ENCODE measurements at places on chromosomes 2 and 18.

DNA sequence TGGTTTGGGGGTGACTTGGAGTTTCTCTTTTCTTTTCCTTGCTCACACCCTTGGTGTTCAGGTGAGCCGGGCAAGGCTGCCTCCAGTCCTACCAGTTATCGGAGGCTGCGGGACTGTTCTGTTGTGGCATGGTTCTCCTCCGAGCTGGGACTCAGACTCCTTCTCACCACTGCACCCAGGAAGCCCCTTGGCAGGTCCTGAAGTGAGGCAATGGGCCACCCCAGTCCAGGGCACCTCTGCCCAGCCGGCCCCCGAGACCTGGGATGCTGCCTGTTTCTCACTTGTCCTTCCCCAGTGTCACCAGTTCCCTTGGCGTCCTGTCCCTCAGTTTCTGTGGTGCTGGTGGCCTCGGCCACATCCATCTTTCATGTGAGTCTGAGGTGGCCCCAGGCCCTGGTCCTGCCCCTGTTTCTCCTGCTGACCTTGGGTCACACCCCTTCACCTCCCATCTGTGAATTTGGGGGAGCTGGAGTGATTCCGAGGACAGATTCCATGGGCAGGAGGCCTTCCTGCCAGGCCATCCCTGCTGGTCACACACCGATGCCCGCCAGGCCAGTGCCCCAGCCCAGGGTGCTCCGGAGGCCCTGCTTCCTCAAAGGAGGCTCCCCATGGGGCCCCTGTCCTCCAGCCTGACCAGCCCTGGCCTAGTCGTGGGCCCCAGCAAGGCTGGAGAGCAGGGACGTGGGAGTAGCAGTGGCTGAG lies 6.6 kb upstream of the KLHL30 start:
- DNase-seq, result no peak

- DNase-seq, result no peak
Observed at GRCh38 chr2:102099536-102100298, 42.8 kb upstream of the IL1R1 start.

- DNase-seq, result no peak
Observed at GRCh38 chr2:24058564-24059271, 9.2 kb downstream of the FKBP1B start.

- DNase-seq, result no peak
Observed at GRCh38 chr2:182647499-182647787, 68.6 kb upstream of the DNAJC10 start.

DNA sequence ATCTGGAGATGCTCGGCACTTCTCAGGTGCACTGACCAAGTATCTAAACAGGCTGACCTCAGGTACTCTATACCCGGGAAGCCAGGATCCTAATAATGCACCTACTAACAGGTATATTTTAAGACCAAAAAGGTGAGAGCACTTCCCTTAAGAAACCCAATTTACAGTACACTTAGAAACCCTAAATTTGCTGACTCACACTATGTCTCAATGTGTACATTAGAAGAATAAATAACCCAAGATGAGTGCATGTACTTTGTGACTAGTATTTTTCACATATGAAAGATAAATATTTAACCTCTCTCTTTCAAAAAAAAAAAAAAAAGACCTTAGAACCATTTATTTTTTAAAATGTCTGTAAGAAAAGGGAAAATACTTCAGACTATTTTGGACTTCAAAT lies 118.8 kb downstream of the ZNF516 start:
- no peak for DNase-seq

DNA sequence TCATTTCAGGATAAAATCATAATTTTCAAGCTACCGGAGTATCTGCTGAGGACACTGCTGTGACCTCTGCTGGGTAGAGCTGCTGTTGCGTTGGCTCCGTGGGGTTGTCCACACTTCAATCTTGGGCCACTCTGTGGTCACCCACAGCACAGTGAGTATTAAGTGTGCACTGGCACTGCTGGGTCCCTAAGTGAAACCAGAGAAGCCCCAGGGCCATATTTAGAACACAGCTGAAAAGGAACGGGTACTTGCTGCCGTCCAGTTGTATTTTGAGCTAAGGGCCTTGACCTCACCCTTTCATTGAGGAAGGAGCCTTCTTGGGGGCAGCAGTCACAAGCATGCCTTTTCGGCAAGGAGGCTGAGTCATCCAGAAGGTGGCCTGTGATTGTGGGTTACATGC lies 10.1 kb downstream of the SLC9A4 start:
- no peak for DNase-seq

- no peak for DNase-seq
Observed at GRCh38 chr2:113150258-113150601, 22.8 kb downstream of the IL1RN start.

- DNase-seq, result no peak
Observed at GRCh38 chr18:46393230-46393629, 263.8 kb downstream of the LOXHD1 start.

GRCh38 chr18:8706791-8707555 lies 1.6 kb downstream of the MTCL1 start:
- DNase-seq, result peak; percentile 56

DNA sequence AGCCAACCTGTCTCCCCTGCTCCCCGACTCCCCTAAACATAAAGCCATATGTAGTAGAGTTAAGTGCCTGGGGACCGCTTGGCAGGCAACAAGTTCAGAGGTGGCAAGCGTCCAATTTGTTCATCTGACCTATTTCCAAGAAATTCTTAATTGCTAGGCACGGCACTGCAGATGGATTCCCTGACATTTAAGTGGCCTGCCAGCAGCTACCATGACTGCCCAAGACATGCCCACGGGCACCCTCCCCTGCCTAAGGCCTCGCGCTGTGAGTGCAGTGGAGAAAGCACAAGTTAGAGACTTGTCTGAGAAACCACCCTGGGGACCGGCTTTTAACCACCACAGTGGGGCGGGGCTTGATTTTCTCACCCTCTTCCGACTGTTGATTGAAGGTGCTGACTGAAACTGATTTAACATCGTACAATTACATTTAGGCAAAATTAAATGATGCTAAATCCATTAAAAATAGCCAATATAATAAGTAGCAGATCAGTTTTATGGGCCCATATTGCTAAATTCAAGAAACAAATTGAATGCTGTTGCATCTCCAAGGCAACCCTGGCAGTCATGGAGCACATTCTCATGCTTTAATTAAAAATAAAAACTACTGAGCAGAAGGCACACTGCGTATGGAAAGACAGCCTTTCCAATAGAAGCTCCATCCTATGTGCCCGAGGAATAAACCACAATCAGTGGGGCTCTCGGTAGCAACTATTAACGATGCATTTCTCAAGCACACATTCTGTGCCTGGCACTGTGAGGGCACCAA lies 163.6 kb upstream of the ACAA2 start:
- no peak for DNase-seq

DNA sequence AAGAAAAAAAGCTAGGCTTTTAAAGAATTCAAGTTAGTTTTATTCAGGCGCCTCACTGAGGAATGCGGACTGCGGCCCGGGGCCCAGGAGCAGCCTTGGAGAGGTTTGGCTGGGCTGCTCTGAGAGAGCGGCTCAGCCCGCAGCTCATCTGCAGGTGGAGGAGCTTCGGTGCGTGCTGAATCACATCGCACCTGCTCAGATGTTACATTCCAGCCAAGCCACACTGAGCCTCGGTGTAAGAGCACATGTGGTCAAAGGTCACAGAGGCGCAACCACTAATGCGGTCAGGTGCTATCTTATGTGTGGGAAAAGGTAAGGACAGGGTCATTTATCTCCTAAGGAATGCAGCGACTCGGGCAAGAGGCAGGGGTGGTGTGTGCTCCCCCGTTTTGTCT lies 17.1 kb upstream of the CNDP1 start:
- DNase-seq, result no peak

DNA sequence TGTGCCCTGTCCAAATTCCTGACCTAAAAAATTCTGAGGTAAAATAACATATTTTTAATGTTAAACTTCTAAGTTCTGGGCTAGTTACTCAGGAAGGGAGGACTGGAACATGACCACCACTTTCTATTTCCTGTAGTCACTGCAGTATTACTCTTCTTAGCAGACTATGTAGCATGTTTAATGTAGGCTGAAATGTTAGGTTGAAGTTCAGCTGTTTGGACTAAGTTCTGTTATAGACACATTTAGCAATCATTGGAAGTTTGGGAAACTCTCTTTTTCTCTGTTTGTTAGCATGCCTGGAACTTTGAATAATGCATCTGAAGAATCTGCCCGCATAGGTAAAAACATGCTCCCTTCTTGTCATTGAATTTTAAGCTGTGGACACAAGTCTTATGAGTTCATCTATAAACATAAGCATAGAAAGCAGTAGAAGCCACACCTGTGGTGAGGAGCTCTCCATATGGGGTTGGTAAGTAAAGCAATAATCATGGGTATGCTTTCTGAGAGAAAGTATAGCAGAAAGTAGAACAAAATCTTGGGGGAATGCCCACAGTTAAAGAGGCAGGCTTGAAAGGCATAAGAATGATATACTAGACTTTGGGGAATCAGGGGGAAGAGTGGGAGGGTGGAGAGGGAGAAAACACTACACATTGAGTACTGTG lies 52.6 kb downstream of the IL1R2 start:
- DNase-seq, result no peak

DNA sequence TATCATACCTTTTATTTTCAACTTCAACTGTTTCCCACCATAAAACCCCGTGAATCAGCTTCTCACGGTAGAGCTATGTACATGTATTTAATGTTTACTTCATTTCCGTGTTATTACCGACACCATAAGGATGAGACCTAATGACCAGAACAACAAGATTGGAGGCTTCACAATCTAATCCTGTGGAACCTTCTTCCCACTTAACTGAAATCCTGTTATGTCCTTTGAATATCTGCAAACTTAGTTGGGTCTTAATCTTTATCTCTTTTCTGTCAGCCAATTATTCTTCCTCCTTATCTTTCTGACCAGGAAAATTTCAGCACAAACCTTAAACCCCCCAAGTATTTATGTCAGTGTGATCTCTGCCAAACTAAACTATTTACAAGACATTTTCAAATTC lies 214.4 kb downstream of the TMX3 start:
- DNase-seq, result no peak

GRCh38 chr18:36440614-36441013 lies 143.1 kb downstream of the FHOD3 start:
- no peak for DNase-seq

- no peak for DNase-seq
Observed at GRCh38 chr2:27956888-27957287, 66.4 kb downstream of the BABAM2 start.

GRCh38 chr2:53820711-53821110 lies 33.9 kb downstream of the ERLEC1 start:
- DNase-seq, result no peak

DNA sequence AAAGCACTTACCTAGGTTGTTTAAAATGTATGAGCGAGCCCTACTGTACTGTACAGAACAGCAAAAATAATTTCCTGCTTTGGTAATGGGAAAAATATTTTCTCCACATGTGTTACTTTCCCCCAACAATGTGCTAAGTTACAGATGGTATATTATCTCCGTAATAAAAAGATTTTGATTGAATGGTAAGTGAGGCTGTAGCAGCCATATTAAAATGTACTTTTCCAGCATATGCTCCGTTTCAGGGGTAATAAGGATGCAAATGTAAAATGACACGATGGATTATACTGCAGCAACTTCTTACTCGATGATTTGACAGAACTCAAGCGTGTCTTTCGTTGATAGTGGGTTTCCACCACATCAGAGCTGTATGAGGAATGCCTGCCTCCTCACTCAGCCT lies 50.5 kb downstream of the OSBPL6 start:
- DNase-seq, result no peak

- no peak for DNase-seq
Observed at GRCh38 chr2:213007290-213007838, 144.0 kb downstream of the IKZF2 start.

DNA sequence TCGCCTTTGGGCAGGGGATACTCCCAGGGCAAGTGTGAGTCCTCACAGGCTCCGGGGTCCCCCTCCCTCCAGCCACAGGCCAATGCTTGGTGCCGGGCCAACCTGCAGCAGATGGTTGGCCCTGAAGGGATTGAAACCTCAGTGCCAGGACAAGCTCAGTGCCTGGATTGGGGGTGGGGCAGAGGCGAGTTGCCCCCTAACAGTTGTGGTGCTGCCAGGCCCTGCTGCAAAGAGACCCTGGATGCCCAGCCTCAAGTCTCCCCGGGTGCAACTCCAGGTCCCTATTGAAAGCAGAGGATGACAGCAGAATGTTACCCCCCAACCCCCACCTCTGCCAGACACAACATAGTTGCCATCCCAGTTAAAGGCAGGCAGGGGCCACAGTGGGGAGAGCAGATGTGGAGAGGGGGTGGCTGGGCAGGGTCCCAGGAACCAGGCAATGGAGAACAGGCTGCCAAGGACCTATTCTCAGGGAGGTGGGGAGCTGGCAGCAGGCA lies 9.5 kb upstream of the RNF103 start:
- no peak for DNase-seq

GRCh38 chr2:38095996-38096861 lies 20.3 kb upstream of the CYP1B1 start:
- no peak for DNase-seq

GRCh38 chr2:20118051-20118450 lies 66.6 kb upstream of the LAPTM4A start:
- DNase-seq, result no peak

DNA sequence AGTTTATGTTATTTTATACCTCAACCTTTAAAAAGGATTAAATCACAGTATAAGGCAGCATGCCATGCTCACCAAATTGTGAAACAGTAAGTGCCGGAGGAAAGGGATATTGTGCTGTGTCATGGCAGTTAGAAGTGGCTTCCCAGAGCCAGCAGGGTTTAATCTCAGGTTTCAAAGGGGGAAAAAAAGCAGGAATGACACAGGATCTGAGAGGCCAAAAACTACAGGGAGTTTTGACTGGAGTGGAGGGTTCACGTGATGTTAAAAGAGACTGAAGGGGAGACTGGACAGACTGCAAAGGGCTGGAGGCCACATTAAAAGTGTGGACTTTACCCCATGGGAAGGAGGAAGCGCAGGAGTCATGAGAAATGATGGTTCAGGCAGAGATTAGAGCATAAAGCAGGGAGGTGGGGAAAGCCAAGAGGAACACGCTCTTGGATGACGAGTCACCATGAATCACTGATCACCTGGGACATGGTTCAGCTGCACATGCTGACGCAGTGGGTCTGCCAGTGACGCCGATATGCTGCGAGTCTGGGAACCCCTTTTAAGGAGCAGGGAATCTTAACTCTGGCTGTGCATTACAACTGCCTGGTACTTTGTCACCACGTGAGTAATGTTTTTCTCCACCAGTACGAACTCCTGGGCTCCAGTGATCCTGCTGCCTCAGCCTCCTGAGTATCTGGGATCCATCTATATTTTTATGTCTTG lies 6.1 kb downstream of the CHMP1B start:
- peak; percentile 89 for DNase-seq

DNA sequence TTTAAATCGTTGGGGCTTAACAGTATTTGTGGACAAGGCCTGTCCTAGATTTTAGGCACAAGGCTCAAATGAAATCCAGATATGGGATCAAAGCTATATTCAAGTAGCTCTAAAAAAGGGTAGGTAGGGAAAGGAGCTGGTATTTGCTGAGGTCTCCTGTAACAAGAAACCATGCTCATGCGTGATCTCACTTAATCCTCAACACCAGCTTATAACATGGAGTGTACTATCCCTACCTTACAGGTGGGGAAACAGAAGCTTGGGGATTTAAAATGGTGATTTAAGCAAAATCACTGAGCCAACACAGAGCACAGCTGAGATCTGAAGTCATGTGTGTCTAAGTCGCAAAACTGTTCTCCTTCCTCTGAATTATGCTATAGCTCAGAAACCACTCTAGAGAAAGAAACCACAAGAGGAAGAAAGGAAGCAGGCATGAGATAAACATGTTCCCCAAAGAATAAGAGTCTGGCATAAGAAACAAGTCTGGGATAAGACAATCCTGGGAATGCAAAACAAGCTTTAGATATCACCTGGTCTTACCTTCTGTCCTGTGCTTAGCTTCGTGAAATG lies 43.1 kb downstream of the CYRIA start:
- DNase-seq, result no peak

- DNase-seq, result no peak
Observed at GRCh38 chr18:21363348-21363747, 121.3 kb downstream of the GREB1L start.

Data from AG08396 (cell line).